Adrenal gland (tissue), 19 donors: ENCODE measurements at places on chromosomes 7 and 10. TPM values are rescaled to one million over a fixed set of nuclear protein-coding genes. Genes with fewer than 3 reads are reported as not detected.

DNA sequence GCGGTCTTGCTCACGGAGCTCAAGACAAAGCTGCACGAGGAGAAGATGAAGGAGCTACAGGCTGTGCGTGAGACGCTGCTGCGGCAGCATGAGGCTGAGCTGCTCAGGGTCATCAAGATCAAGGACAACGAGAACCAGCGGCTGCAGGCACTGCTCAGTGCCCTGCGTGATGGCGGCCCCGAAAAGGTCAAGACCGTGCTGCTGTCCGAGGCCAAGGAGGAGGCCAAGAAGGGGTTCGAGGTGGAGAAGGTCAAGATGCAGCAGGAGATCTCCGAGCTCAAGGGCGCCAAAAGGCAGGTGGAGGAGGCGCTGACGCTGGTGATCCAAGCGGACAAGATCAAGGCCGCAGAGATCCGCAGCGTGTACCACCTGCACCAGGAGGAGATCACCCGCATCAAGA lies 51.4 kb downstream of the JAKMIP3 start:
- no peak overlapping the region for H3K27ac ChIP-seq
- no peaks in the 10 kb centered on the region for H3K4me1 ChIP-seq
- no peak overlapping the region for H3K4me3 ChIP-seq
- DNase-seq: no peak

DNA sequence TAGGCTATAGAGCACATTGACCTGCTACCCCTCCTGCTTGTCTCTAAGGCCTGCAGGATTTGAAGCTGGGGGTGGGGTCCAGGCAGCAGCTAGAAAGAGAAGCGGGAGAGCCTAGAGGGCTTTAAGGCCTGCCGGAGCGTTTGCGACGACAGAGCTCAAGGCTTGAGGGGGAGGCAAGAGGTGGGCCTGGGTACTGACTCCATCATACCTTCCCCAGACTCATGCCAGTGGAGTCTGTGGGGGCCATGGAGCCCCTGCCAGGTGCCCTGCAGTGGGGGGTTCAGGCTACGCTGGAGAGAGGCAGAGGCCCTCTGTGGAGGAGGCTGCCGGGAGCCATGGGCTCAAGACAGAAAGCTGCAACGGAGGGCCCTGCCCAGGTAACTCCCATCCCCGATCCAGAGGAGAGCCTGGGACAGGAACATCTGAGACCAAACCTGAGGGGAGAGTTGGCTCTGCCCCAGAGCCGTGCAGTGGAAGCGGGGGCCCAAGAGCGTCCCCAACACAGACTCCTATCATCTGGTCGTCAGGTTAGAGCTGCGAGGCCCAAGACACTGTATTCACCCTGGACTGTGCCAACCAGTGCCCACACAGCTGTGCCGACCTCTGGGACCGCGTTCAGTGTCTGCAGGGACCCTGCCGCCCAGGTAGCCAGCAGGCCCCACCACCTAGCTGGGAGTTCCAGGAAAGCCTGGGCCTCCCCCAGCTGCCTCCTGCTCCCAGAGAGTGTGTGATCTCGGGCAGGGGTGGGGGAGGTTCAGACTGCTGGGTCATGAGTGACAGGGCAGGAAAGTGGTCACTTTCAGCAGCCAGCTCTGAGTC lies 13.2 kb upstream of the ZNF862 start:
- H3K4me3 ChIP-seq: no peak overlapping the region
- H3K36me3 ChIP-seq: no peaks in the 10 kb centered on the region
- no peak for DNase-seq
- H3K27me3 ChIP-seq: no peaks in the 10 kb centered on the region
- H3K27ac ChIP-seq: no peak overlapping the region

DNA sequence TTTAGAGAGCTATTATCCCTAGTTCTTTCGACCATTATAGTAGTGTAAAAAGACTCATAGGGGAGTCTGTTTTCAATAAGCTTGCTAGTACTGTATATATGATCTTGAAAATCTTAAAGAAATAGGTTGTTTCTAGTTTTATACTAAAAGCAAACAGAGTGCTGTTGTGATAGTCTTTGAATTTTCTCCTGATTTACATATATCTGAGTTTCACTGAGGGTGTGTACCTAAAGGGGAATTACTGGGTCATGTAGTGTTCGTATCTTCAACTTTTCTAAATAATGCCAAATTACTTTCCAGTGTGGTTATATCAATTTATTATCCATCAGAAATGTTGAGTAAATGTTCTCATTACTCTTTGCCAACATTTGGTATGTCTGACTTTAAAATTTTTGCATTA lies 70.8 kb upstream of the BAMBI start:
- no peak for DNase-seq
- no peak overlapping the region for H3K4me3 ChIP-seq
- no peak overlapping the region for H3K27ac ChIP-seq
- H3K4me1 ChIP-seq: peaks cover 7% of the 10 kb centered on the region
- peaks cover 32% of the 10 kb centered on the region for H3K36me3 ChIP-seq

- H3K36me3 ChIP-seq: no peaks in the 10 kb centered on the region
- H3K27me3 ChIP-seq: peaks cover 8% of the 10 kb centered on the region
- DNase-seq: no peak
- H3K4me1 ChIP-seq: peaks cover 6% of the 10 kb centered on the region
Measured at GRCh38 chr7:96076350-96076707, 245.6 kb downstream of the SLC25A13 start.

GRCh38 chr10:109668703-109669102 lies 254.6 kb downstream of the XPNPEP1 start:
- no peaks in the 10 kb centered on the region for H3K36me3 ChIP-seq
- H3K4me3 ChIP-seq: no peak overlapping the region
- no peaks in the 10 kb centered on the region for H3K27me3 ChIP-seq
- no peaks in the 10 kb centered on the region for H3K4me1 ChIP-seq
- no peak overlapping the region for H3K27ac ChIP-seq
- no peak for DNase-seq

- H3K36me3 ChIP-seq: no peaks in the 10 kb centered on the region
- H3K4me3 ChIP-seq: peak overlapping the region; percentile 15
- peaks cover 32% of the 10 kb centered on the region for H3K4me1 ChIP-seq
- no peak overlapping the region for H3K27ac ChIP-seq
Measured at GRCh38 chr7:102434039-102434486, 688 bp downstream of the ORAI2 start.

Gene RELN
- total RNA-seq: 1.0 TPM

Gene CLEC2L
- total RNA-seq: not detected

Gene HMX3
- not detected for total RNA-seq

Gene ABLIM1
- 154 TPM for total RNA-seq

Gene SPDYE6
- total RNA-seq: not detected
